ENCODE measurements at places on chromosomes 16 and 17.

GRCh38 chr16:66585481-66586239 lies 6.4 kb downstream of the CMTM2 start:
- no peak for DNase-seq

- no peak for DNase-seq
These were observed 84.0 kb upstream of the DNAH17 start for GRCh38 chr17:78661093-78661770.

DNA sequence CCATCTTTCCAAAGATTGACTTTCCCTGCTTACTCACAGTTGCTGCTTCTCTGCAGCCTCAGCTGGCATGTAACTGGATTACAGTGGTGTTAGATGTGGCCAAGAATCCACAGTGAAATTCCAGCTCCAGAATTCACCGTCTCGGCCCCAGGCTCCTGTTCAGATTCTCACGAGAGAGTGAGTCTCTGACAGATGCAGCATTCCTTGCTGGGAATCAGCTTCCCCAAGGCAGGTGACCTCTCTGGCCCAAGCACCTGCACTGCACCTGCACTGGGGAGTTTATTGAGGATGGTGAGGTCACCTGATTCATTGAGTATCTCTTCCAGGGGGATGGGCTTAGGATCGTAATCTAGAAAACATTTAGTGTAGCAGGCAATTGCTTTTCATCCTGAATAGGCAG lies 600.5 kb upstream of the RBFOX1 start:
- DNase-seq = no peak

- DNase-seq = peak; percentile 53
These were observed at the start of gene RAPGEFL1 for GRCh38 chr17:40177275-40177874. RAPGEFL1 (plus strand) TSS chr17:40177470; CDS start chr17:40177862, 392 bp downstream.

GRCh38 chr17:64081802-64082799 lies 47.8 kb downstream of the ERN1 start:
- no peak for DNase-seq

GRCh38 chr16:85183564-85183963 lies 71.3 kb upstream of the CIBAR2 start:
- DNase-seq = no peak

DNA sequence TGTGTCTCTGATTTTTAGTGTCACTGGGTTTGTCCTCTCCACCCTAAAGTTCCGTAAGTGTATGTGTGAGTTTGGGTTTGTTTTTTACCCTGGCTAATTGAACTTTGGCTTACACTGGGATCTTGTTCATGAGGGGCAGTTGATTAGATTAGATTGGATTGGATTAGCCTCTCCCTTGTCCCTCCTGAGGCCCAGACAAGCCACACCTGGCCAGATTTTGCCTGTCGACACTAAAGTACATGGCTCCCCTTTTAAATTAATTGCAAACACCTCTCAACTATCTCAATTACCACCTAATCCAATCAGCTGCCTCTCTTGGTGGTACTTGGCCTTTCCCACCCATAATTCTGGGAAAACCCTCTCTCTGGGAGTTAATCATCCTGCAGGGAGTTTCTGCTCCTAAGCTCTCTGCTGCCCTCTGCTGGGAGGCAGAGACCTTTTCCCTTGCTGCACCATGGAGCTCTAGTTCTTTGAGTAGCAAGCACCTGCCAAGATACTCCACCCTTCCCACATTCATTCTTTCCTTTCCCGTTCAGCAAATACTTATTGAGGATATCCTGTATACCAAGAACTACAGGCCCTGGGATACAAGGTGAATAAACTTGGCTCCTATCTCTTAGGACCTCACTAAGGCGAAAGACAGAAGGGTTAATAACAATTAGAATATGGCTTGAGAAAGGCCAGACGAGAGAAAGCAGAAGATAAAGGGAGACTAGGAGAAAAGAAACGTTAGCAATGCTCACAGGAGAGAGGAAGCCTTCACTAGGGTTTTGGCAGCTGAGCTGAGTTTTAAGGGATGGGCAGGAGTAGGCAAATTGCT lies 60.0 kb upstream of the MPHOSPH6 start:
- peak; percentile 25 for DNase-seq

DNA sequence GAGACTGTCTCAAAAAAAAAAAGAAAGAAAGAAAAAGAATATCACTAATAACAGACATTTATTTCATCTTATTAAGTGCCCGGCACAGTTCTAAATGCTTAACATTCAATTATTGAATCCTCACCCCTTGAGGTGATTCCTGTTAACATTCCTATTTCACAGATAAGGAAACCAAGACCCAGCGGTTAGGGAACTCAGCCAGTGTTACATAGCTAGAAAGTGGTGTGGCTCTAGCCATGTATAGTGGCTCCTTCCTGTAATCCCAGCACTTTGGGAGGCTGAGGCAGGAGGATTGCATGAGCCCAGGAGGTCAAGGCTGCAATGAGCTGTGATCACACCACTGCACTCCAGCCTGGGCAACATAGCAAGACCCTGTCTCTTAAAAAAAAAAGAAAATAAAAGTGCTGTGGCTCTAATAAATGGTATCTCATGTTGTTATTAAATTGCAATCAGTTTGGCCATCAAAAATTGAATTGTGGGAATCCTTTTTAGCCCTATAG lies 28.1 kb downstream of the ZNRF1 start:
- no peak for DNase-seq

DNA sequence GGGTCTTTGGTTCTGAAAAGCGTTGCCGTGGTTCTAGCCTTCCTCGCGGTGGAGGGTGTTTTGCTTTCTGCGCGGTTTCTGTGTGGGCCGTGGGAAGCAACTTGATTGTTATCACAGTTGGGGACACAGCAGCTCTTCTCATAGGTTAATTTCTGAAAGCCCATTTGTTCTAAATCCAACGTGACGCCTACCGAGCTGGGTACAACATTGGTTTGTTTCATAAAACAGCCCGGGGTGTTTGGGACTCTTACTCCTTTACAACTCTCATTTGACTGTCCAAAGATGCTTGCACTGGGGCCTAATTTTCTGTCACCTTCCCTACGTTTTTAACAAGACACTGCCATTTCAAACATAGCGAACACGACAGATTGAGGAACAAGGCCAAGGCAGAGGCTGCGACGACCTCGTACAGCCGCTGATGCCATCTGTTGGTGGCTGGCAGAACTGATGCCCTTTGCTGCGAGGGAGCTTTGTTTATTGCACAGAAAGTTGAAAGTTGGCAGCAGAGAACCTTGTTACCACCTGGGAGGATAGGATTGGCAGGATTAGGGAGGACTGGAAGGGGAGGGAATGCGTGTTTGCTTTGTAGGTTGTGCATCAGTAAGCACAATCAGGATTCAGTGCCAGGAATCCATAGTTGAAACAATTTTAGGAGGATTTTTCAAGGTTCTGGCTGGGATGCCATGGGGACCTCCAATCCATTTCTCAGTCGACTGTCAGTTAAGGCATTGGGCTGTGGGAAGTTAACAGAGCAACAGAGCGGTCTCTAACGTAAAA lies 98.3 kb downstream of the PITPNC1 start:
- DNase-seq = peak; percentile 62

GRCh38 chr17:16583781-16584180 lies 14.8 kb upstream of the ZNF287 start:
- no peak for DNase-seq

- no peak for DNase-seq
These were observed 117.4 kb downstream of the HIC1 start for GRCh38 chr17:2172077-2172851.

DNA sequence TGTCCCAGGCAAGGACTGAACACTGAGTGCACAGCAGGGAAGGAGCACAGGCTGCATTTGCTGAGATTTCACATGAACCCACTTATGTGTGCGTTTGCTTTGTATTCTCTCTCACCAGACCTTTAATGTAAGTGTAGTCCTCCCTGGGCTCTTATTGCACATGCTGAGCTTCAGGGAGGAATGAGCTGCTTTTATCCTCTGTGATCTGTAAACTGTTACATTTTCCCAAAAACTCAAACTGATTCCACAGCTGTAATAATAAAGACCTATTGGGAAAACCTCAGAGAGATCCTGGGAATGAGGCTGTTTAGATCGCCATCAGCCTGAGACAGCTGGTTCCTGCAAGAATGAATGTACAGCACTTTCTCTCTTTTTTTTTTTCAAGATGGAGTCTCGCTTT lies 53.6 kb upstream of the ADORA2B start:
- DNase-seq = no peak

GRCh38 chr17:6072157-6072556 lies 2.0 kb downstream of the WSCD1 start:
- DNase-seq = no peak

DNA sequence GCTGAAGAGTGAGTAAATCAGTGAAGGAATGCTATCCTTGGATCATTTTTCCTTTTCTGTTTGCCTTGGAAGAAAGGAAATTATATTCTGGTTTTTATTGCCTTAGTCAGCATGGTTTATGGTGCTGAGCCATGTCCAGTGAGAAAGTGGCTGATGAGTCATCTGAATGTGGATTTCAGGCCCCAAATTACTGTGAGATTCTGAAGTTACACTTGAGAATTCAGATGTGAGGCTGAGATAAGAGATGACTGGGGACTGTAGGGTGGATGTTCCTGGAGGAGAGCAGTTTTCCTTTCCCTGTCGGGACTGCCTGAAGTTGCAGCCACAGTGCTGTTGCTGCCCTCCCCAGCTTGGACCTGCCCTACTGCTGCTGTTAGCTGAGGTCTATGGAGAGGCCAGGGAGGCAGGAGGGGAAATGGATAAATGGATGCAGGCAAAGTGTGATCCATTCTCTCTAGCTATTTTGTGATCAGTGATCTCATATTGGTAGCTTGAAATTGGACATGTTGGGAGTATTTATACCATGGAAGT lies 4.2 kb upstream of the MAP3K14 start:
- DNase-seq = no peak

DNA sequence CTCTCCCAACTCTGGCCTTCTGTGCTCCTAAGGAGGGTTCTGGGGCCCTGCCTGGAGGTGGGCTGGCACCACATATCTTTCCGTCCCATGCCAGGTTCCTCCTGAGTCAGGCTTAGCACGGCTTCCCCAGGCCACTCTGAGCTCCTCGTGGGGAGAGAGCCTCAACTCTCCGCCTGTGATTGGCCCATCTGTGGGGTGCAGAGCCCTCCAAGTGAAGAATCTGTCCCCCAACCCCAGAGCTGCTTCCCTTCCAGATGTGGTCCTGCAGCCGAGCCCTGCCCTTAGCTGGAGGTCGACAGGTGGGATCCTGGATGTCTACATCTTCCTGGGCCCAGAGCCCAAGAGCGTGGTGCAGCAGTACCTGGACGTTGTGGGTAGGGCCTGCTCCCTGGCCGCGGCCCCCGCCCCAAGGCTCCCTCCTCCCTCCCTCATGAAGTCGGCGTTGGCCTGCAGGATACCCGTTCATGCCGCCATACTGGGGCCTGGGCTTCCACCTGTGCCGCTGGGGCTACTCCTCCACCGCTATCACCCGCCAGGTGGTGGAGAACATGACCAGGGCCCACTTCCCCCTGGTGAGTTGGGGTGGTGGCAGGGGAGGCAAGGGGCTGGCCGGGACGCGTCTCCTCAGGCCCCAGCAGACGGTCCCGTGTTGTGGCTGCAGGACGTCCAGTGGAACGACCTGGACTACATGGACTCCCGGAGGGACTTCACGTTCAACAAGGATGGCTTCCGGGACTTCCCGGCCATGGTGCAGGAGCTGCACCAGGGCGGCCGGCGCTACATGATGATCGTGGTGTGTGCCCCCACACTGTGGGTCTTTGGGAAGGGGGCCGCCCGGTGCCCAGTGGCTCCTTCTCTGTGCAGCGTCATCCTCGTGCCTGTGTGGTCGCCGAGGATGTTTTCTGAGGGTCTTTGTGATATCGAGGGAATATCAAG lies 6.9 kb downstream of the GAA start:
- DNase-seq = no peak

GRCh38 chr17:57849163-57849873 lies 526 bp downstream of the MRPS23 start:
- DNase-seq = no peak

GRCh38 chr17:82281502-82282238 lies 8.2 kb upstream of the CSNK1D start:
- no peak for DNase-seq

DNA sequence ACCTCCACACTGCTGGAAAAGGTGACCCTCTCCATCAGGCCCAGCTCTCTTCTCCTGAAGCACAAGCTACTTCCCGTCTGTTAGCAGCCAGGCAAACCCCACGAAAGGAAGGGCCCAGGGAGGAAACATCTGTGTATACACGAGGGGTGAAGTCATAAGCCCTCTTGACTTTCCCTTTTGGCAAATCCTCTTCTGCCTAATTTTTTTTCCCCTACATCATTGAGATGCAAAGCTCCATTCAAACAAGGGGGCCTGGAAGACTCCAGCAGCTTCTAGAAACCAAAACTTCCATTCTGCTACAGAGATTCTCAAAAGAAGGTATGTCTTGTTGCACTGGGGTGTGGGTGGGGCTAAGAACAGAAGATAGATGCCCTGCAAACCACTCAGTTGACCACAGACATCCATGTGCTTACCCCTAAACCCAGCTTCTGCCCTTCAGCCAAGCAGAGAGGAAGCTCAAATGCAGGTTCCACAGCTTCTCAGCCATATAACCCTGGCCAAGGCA lies 145.6 kb upstream of the RCVRN start:
- no peak for DNase-seq

GRCh38 chr16:58455750-58456149 lies 44.2 kb upstream of the NDRG4 start:
- no peak for DNase-seq

DNA sequence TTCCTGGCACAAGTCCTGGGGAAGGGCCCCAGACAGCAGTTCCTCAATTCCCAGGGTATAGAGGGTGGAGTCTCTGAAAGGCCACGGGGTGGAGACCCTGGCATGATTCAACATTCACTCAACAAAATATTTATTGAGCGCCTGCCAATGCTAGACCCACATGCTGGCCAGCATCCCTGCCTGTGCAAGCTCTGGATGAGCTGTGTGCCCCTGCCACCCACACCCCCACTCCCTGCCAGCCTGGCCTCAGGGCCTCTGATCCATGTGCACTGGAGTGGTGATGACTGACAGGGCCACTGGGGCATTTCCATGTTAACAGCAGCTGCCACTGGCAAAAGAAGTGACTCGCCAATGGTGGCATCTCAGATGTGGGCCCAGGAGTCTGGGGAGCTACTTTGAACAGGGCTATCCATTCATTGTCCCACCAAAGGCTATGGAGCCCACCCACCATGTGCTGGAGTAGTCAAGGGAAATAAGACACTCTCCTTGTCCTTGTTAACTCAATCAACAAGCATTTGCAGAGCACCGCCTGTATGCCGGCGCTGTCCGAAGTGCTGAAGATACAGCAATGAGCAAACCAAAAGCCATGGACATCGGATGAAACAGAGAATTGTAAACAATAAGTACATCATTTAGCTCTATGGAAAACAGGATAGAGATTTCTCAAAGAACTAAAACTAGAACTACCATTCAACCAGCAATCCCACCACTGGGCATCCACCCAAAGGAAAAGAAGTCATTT lies 3.0 kb upstream of the PRSS22 start:
- no peak for DNase-seq

GRCh38 chr17:20234276-20234675 lies 225.1 kb downstream of the SPECC1 start:
- DNase-seq = no peak

- DNase-seq = no peak
These were observed 31.4 kb upstream of the RPH3AL start for GRCh38 chr17:383771-384621.

DNA sequence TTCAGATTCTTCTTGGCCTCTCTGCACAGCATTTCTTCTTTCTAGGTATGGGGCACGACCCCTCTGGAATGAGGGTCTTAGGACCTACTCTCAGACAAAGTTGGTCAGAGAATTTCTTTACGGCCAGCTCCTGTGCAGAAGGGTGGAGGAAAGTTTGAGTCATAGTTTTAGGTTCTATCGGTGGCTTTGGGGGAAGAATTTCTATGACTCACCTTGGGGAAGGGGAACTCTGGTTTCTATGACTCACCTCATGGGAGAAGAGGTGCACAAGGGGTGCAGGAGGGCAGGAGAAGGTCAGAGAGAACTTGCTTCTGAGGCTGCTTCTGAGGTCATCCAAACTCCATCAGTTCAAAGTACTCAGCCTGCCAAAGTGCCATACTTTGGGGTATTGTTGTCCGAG lies 2.5 kb upstream of the ABCC12 start:
- DNase-seq = no peak
